Thyroid gland (tissue), 4 donors: ENCODE measurements at places on chromosomes 5 and 9. TPM values are rescaled to one million over a fixed set of nuclear protein-coding genes. Genes with fewer than 3 reads are reported as not detected.
A peak's percentile ranks its signal among the peaks of the same experiment; 100 is the strongest.

UHRF2 gene
- total RNA-seq: 80.1 TPM

FOXD4 gene
- total RNA-seq: 0.54 TPM

PCDHGA1 gene
- 1.1 TPM for total RNA-seq

IRGM gene
- total RNA-seq: not detected

TMEFF1 gene
- 2.0 TPM for total RNA-seq

ANKRD55 gene
- 0.94 TPM for total RNA-seq

- peaks cover 10% of the 10 kb centered on the region for H3K4me1 ChIP-seq
- no peak overlapping the region for H3K27ac ChIP-seq
- no peak overlapping the region for H3K4me3 ChIP-seq
- DNase-seq: no peak
Measured at GRCh38 chr5:177124486-177124991, 9.0 kb upstream of the NSD1 start.

GRCh38 chr9:24385077-24385476, 160.6 kb downstream of the IZUMO3 start:
- no peak overlapping the region for H3K27ac ChIP-seq
- no peaks in the 10 kb centered on the region for H3K4me1 ChIP-seq
- no peak for DNase-seq

GRCh38 chr9:79693750-79694149, 122.0 kb downstream of the TLE4 start:
- H3K27me3 ChIP-seq: no peaks in the 10 kb centered on the region
- peaks cover 17% of the 10 kb centered on the region for H3K4me1 ChIP-seq
- H3K36me3 ChIP-seq: no peaks in the 10 kb centered on the region
- no peak overlapping the region for H3K27ac ChIP-seq

DNA sequence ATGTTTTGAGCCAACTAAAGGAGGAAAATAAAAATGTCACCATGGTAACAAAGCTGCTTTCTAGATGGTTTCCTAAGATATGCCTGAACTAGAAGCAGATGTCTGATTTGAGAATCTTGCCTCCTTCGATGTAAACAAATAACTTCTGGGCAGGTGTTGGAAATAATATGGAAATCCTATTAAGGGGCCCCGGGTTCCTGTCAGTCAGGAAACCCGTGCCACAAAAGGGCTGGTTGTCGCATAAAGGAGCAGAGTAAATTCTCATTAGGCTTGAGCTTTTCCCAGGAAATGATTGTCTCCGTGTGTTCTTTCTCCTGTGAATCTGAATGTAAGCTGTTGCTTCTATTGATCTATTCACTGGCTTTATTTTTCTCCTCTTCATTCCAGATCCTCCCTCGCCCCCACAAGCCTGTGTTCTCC, 90.8 kb downstream of the TLE4 start:
- H3K27ac ChIP-seq: no peak overlapping the region
- no peaks in the 10 kb centered on the region for H3K36me3 ChIP-seq
- no peak for DNase-seq
- H3K4me3 ChIP-seq: no peak overlapping the region
- H3K27me3 ChIP-seq: no peaks in the 10 kb centered on the region
- H3K4me1 ChIP-seq: peaks cover under 1% of the 10 kb centered on the region

DNA sequence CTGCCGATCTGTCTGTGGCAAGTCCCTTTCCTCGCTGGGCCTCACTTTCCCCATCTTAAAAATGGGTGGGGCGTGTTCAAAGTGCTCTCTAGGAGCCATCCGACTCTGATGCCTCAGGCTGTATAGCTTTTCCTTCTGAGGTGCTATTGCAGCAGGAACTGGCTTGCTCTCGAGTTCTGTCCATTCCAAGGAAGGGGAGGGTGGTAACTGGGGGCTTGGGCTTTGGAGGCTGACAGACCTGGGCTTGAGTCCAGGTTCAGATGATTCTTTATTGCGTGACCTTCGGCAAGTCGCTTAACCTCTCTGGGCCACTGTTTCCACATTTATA, 139.5 kb downstream of the RGS3 start:
- H3K36me3 ChIP-seq: no peaks in the 10 kb centered on the region
- no peak overlapping the region for H3K4me3 ChIP-seq
- no peak overlapping the region for H3K27ac ChIP-seq

GRCh38 chr5:178307267-178308045, 74.9 kb upstream of the PHYKPL start:
- H3K4me1 ChIP-seq: peaks cover 37% of the 10 kb centered on the region
- peak; percentile 54 for DNase-seq
- no peak overlapping the region for H3K27ac ChIP-seq

- H3K27ac ChIP-seq: no peak overlapping the region
- H3K4me1 ChIP-seq: no peaks in the 10 kb centered on the region
- H3K27me3 ChIP-seq: no peaks in the 10 kb centered on the region
- no peak overlapping the region for H3K4me3 ChIP-seq
- DNase-seq: no peak
- H3K36me3 ChIP-seq: no peaks in the 10 kb centered on the region
Measured at GRCh38 chr9:107813287-107813686, 323.7 kb upstream of the KLF4 start.

- H3K4me1 ChIP-seq: no peaks in the 10 kb centered on the region
- no peak overlapping the region for H3K27ac ChIP-seq
- H3K36me3 ChIP-seq: no peaks in the 10 kb centered on the region
Measured at GRCh38 chr5:94538260-94538659, 80.1 kb downstream of the KIAA0825 start.

GRCh38 chr5:107666051-107666655, 4.6 kb downstream of the EFNA5 start:
- peaks cover 16% of the 10 kb centered on the region for H3K4me1 ChIP-seq
- no peaks in the 10 kb centered on the region for H3K27me3 ChIP-seq
- H3K4me3 ChIP-seq: no peak overlapping the region
- H3K36me3 ChIP-seq: no peaks in the 10 kb centered on the region
- DNase-seq: no peak
- no peak overlapping the region for H3K27ac ChIP-seq
